Cerebellum (tissue), 4 donors: ENCODE measurements at places on chromosomes 2 and 18.

- DNase-seq = no peak
Measured at GRCh38 chr2:231900972-231901371, 25.2 kb downstream of the NPPC start.

DNA sequence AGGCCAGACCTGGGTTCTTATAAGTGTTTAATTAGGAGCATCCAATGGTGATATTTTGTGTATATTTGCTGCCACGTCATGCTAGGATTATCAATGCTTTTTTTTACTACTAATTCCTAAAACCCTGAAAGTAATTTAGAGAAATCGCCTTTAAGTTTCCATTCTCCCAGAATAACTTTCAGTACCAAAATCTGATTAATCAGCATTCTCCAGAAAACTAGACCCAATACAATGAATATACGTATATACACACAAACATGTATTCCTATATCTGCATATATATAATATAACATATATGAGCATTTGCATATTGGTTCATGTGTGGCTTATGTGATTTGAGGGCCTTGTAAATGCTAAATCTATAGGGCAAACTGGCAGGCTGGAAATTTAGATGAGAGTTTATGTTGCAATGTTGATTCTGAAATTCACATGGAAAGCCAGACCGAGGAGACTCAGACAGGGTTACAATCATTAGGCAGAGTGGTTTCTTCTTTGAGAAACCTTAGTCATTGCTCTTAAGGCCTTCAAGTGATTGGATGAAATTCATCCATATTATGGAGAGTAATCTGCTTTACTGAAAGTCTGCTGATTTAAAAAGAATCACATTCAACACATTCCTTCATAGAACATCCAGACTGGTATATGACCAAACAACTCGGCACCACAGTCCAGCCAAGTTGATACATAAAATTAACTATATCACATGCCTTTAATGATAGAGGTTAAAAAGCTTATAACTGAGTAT is 65.9 kb upstream of the RGPD4 start:
- DNase-seq = no peak

GRCh38 chr2:149393614-149394013 is 63.2 kb downstream of the LYPD6 start:
- DNase-seq = no peak

- DNase-seq = no peak
Measured at GRCh38 chr2:233380995-233381637, 26.8 kb downstream of the DGKD start.

DNA sequence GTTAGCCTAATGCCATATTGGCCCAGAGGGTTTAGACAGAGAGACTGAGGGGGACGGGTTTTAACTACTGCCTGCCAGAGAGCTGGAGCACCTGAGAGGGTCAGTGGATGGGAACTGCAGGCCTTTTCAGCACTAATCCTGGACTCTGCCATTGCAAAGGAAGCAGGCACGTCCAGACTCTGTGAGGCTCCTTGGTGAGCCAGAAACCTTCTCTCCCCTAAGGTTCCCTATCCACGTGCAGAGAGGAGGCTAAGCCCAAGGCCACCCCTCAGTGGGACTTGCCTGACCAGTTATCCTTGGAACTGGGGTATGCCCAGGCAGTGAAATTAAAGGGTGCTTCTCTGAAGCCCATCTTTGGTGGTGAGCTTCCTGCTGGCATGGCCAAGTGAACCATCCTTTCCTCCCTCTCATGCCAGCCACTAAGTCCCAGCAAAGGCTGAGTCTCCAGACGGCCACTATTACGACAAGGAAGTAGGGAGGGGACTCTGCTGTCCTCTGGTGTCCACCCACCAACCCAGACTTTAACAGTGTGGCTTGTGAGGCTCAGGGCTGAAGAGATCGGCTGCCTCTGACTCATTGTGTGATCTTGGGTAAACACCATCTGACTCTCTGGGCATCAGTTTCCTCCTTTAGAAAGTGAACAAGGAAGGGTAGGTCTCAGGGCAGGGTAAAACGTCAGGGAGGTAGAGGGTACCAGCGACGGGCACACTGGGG is 3.9 kb upstream of the MLPH start:
- no peak for DNase-seq

GRCh38 chr2:67760995-67761394 is 301.8 kb downstream of the C1D start:
- DNase-seq = no peak

GRCh38 chr2:165572151-165572550 is 102.7 kb downstream of the CSRNP3 start:
- no peak for DNase-seq
